Suprapubic skin (tissue), 4 donors: ENCODE measurements at places on chromosomes 16 and 17. TPM values are rescaled to one million over a fixed set of nuclear protein-coding genes. Genes with fewer than 3 reads are reported as not detected.
A peak's percentile ranks its signal among the peaks of the same experiment; 100 is the strongest.

Gene GRAP
- total RNA-seq: 2.4 TPM

Gene KRTAP2-3
- total RNA-seq: 10.8 TPM

DNA sequence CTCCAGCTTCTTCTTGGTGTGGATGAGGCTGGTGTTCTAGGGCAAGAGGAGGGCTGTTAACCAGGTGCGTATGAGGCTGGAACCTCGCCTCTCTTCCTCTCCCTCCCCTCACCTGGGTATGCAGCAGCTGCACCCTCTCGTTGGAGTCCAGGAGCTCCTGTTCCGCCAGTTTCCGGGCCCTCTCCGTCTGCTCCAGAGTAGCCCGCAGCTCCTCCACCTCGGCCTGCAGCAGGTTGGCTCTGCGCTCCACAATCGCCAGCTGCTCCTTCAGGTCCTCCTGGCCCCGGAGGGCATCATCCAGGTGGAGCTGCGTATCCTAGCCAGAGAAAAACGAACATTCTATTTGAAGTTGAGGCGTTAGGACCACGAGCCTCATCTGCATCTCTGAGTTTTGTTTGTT lies 25.4 kb downstream of the MYH3 start:
- no peak for DNase-seq
- no peak overlapping the region for H3K27ac ChIP-seq
- H3K4me1 ChIP-seq: peaks cover 6% of the 10 kb centered on the region
- H3K27me3 ChIP-seq: no peaks in the 10 kb centered on the region
- peaks cover 16% of the 10 kb centered on the region for H3K36me3 ChIP-seq

DNA sequence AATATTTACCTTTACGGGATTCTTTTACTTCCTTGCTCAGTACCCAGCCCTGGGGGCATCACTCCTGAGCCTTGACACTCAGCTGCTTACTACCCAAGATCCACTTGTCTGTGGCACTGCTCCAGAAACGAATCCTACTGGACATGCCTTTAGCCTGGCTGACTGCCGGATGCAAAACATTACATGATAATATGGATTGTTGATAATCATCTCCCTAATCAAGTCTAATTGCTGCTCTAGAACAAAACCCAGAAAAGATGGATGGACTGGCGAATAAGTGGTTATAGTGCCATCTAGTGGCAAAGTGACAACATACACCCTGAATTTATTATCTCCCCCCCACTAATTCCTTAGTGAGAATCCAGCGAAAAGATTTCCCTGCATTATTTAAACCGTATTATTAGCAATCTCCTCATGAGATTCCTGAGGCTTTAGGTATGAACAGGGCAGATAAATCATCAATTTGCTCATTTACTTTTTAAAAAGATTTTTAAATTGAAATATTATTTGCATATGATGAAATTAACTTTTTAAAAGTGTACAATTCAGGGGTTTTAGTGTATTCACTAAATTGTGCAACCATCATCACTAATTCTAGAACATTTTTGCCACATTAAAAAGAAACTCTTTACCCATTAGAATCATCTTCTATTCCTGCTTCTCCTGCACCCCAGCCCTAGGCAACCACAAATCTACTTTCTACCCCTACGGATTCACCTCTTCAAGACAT lies 61.6 kb downstream of the RGS9 start:
- DNase-seq: no peak
- no peaks in the 10 kb centered on the region for H3K27me3 ChIP-seq
- H3K36me3 ChIP-seq: no peaks in the 10 kb centered on the region
- no peak overlapping the region for H3K27ac ChIP-seq

Gene GUCY2D
- not detected for total RNA-seq

Gene RAPGEFL1
- total RNA-seq: 547 TPM

GRCh38 chr16:51163894-51164566 lies 13.0 kb upstream of the SALL1 start:
- no peak overlapping the region for H3K4me3 ChIP-seq
- no peaks in the 10 kb centered on the region for H3K4me1 ChIP-seq
- H3K36me3 ChIP-seq: no peaks in the 10 kb centered on the region
- no peak overlapping the region for H3K27ac ChIP-seq
- H3K27me3 ChIP-seq: peaks cover 26% of the 10 kb centered on the region

DNA sequence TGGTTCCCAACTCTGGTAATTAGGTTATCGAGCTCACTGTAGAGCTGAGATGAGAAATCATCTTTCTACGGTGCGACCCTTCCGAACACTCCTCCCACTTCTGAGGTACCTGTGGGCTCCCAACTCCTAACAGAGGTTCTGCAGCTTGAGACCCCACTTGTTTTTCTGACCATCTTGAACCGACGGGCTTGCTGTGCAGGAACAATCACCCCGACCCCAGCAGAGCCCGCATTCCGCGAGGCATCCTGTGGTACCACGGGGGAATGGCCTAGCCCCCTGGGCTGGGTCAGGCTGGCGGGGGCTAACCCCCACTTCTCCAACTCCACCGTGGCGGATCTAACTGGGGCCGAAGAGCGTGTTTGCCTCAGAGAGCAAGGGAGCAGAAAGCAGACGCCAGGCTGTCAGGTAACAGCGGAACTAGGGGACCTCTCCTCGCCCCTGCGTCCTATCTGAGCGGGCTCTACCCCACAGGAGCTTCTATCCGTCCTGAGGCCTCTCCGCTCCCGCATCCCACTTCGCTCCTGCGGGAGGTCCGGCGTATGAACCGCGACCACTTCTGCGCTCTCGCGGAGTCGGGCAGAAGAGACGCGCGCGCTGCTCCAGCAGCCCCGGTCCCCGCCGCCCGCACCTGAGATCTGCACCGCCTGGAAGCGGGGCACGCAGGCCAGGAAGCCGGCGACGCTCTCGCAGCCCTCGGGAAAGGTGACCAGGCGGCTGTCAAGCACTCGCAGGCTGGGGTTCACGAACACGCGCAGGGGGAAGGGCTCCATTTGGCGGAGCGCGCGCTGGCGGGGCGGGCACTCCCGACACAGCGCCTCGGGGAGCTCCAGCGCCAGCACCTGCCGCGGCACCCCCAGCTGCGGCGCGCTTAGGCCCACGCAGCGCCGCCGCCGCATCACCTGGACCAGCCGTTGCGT lies 761 bp downstream of the PDF start:
- H3K36me3 ChIP-seq: peaks cover 38% of the 10 kb centered on the region
- H3K27me3 ChIP-seq: no peaks in the 10 kb centered on the region
- H3K27ac ChIP-seq: peak overlapping the region; percentile 92
- peaks cover 28% of the 10 kb centered on the region for H3K4me1 ChIP-seq

Gene MYH11
- 54.8 TPM for total RNA-seq

DNA sequence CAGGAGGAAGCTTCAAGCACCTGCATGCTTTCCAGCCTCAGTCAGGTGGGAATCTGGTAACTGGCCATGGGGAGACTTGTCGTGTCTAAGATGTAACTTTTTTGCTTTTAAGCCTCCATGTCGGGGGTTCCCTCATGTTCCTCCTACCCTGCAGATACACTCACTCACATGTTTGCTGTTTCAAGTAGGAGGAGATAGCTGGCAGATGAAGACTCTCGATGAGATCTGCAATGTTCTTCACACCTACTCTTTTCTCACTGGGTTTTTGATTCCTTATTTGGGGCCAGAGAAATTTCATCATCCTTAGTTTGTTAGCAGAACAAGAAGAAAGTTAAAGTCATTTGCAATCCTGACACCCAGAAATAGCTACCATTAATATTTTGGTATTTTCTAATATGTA lies 24.7 kb downstream of the UTP4 start:
- no peak overlapping the region for H3K4me3 ChIP-seq
- H3K27me3 ChIP-seq: no peaks in the 10 kb centered on the region
- no peaks in the 10 kb centered on the region for H3K4me1 ChIP-seq
- H3K36me3 ChIP-seq: peaks cover 89% of the 10 kb centered on the region

DNA sequence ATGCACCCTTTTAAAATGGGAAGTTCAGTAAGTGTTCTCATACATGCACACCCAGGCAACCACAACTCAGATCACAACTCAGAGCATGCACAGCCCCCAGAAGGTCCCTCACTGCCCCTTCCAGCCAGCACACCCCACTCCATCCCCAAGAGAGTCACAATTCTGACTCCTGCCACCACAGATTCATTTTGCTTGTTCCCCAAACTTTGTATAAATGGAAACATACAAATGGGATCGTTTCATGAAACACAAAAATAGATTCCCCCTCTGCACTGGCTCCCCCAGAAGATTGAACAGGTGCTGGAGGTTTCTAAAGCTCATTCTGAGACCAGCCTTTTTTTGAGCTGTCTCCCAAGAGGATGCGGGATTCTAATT lies 3.3 kb upstream of the TNFRSF13B start:
- peaks cover 6% of the 10 kb centered on the region for H3K27me3 ChIP-seq
- no peak overlapping the region for H3K4me3 ChIP-seq
- DNase-seq: no peak
- H3K36me3 ChIP-seq: no peaks in the 10 kb centered on the region

- H3K27ac ChIP-seq: no peak overlapping the region
- no peak overlapping the region for H3K4me3 ChIP-seq
- H3K4me1 ChIP-seq: peaks cover 8% of the 10 kb centered on the region
- no peaks in the 10 kb centered on the region for H3K36me3 ChIP-seq
- H3K27me3 ChIP-seq: no peaks in the 10 kb centered on the region
These were observed 648.9 kb downstream of the WWOX start for GRCh38 chr16:78748220-78748929.

- no peak for DNase-seq
- H3K27me3 ChIP-seq: no peaks in the 10 kb centered on the region
- peaks cover 36% of the 10 kb centered on the region for H3K4me1 ChIP-seq
- H3K27ac ChIP-seq: no peak overlapping the region
- H3K4me3 ChIP-seq: no peak overlapping the region
- no peaks in the 10 kb centered on the region for H3K36me3 ChIP-seq
These were observed 276.2 kb upstream of the IRX5 start for GRCh38 chr16:54654429-54654828.

Gene DNAAF1
- 0.72 TPM for total RNA-seq

DNA sequence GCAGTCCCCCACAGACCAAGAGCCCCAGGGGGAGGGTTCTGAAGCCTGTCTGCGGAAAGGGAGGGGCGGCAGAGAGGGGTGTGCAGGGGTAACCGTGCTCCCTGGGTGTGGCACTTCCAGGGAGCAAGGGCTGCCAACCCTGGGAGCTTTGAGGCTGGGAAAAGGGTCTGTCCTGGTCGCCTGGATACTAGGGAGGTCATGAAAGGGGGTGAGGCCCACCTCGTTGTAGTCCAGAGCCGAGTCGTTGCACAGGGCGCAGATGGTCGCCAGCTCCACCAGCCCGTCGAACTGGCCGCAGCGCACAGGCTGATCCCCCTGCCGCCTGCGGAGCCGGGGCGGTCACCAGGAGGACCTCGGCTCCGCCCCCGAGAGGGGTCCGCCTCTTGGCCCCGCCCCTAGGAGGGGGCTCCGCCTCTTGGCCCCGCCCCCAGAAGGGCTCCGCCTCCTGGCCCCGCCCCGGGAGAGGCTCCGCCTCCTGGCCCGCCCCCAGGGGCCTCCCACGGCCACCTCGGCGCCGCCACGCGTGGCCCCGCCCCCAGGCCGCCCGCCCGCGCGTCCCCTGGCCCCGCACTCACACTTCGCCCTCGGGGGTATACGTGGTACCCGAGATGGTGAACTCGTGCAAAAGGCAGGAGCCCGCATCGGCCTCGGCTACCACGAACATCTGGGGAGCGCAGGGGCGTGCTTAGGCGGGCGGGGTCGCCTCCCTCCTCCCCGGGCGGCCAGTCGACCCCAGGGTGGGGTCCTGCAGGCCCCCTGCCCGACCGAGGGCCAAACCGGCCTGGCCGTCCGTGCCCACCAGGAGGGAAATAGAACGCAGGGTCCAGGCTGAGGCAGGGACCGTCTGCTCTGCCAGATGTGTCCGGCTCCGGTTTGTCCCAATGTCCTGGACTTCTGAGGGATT lies 19.5 kb downstream of the ATP2A3 start:
- no peak overlapping the region for H3K27ac ChIP-seq
- H3K4me3 ChIP-seq: peak overlapping the region; percentile 36
- peaks cover 4% of the 10 kb centered on the region for H3K4me1 ChIP-seq
- H3K27me3 ChIP-seq: no peaks in the 10 kb centered on the region
- DNase-seq: peak; percentile 78
- H3K36me3 ChIP-seq: peaks cover 3% of the 10 kb centered on the region

DNA sequence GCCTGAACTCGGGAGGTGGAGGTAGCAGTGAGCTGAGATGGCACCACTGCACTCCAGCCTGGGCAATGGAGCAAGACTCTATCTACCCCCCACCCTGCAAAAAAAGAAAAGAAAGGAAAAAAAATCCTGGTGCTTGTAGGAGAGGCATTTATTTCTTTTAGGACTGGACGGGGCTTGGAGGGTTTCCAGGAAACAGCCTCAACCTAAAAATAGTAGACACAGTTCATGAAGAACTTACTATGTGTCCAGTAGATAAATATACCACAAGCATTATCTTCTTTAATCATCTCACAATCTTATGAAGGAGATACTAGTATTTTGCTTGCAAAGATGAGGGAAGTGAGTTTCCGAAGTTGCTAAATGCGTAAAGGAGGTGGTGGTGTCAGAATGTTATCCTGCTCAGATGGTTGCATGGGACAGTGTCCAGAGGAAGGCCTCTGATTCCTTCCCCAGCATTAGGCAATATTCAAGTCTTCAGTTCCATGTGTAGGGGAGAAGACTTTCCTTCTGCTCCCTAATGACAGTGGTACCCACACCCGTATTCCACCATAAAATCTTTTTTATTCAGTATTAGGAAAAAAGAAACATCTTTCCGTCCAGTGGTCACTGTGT lies 263.2 kb downstream of the WWOX start:
- H3K4me1 ChIP-seq: no peaks in the 10 kb centered on the region
- no peak overlapping the region for H3K4me3 ChIP-seq
- no peaks in the 10 kb centered on the region for H3K27me3 ChIP-seq
- no peak for DNase-seq
- no peaks in the 10 kb centered on the region for H3K36me3 ChIP-seq

Gene GPRC5B
- total RNA-seq: 10.6 TPM

Gene CCDC200
- not detected for total RNA-seq

Gene DHX58
- 8.2 TPM for total RNA-seq

Gene UNC119
- 36.2 TPM for total RNA-seq

- H3K36me3 ChIP-seq: no peaks in the 10 kb centered on the region
- H3K4me1 ChIP-seq: no peaks in the 10 kb centered on the region
- no peak overlapping the region for H3K27ac ChIP-seq
- H3K4me3 ChIP-seq: no peak overlapping the region
These were observed 183.2 kb downstream of the ZNF423 start for GRCh38 chr16:49672753-49673152.

Gene NHLRC4
- total RNA-seq: 0.29 TPM

DNA sequence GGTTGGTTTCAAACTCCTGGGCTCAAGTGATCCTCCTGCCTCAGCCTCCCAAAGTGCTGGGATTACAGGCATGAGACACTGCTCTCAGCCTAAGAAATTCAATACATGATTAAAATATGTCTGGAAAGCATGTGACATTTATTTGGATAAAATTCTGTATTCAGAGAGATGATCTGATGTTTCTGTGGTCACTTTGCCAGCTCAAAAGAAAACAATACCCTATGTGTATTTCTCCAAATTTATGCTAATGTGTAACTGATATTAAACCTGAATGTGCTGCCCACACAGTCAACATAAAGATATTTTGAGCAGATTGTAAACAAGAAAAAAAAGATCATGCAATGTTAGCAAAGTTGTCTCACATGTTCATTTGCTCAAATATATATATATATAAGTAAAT lies 16.7 kb downstream of the C17orf67 start:
- H3K4me1 ChIP-seq: peaks cover 7% of the 10 kb centered on the region
- no peak for DNase-seq
- no peaks in the 10 kb centered on the region for H3K27me3 ChIP-seq
- no peak overlapping the region for H3K27ac ChIP-seq
- no peaks in the 10 kb centered on the region for H3K36me3 ChIP-seq
